ENCODE measurements at places on chromosomes 1 and 21.

GRCh38 chr1:248155927-248156326, 11.0 kb downstream of the OR2M5 start:
- DNase-seq = no peak

GRCh38 chr1:186218654-186219352, 156.2 kb downstream of the TPR start:
- no peak for DNase-seq

GRCh38 chr1:38497921-38498656, 361.5 kb downstream of the RRAGC start:
- no peak for DNase-seq

DNA sequence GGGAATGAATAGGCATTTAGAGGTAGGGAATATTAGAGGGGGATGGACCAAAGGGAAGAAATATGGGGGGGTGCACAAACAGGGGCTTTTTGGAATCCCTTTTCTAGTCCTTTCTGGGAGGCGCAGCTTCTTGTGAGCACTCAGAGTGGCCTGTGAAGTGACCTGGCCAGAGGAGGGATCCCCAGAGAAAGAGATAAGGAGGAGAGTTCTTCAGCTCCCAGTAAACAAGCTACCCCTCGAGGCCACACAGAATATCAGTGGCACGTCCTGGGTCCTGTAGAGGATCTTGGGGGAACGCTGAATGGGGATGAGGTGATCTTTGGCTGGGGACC, 19.4 kb downstream of the VANGL2 start:
- DNase-seq = no peak

DNA sequence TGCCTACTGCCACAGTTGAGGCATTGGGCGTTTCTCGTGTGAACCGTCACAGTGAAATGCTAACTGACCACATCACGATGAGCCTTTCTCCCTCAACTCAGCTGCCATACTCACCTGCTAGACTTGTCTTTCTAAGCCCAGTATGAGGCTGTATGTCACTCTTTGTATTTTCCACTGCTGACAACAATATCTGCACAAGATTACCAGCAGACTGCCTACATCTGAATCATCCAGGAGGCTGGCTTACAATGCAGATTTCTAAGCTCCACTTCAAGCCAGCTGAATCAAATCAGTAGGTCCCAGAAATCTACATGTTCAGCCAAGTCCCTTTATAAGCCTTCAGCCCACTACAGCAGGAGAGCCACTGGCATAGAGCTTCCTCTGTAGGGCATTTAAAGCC, 355.0 kb upstream of the DUSP10 start:
- no peak for DNase-seq

GRCh38 chr1:81832573-81832972, 31.8 kb downstream of the ADGRL2 start:
- no peak for DNase-seq

- peak; percentile 56 for DNase-seq
These were observed 81.2 kb upstream of the EFHD2 start for GRCh38 chr1:15328351-15329103.

GRCh38 chr1:24609949-24610517, 33.1 kb upstream of the SRRM1 start:
- no peak for DNase-seq

- no peak for DNase-seq
These were observed 6.2 kb upstream of the POFUT2 start for GRCh38 chr21:45293726-45294401.

DNA sequence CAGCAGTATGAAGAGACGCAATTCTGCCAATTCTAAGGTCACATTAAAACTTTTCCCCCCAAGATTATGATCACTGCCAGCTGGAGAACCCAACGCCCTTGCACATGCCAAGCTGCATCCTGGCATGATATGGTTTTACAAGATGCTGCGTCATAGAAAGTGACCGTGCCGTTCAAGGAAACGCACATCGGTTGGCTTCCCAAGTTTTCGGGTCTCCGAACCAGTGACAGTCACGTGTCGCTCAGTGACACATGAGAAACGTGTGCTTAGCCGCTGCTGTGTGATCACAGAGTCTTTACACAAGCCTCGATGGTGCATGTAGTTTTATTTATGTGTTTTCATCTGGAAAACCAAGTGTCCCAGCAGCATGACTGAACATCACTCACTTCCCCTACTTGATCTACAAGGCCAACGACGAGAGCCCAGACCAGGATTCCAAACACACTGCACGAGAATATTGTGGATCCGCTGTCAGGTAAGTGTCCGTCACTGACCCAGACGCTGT, 7.4 kb downstream of the SMIM1 start:
- DNase-seq = no peak

DNA sequence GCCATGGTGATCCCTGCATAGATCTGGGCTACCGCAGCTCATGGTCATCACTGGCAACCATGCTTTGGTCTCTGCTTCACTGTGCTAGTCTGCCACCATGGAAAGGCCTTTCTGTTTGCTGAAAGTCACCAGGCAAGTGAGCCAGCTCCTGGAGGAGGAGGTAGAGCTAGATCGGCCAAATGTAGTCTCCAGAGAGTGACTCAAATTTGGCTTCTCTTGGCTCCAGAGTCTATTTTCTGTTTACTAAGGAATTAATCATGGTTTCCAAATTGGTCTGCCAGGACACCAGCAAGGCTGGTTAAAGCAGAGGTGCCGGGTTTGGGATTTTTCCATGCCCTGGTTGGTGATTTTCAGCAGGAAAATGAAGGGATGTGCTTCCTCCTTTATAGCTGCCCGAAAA, 52.7 kb upstream of the IVNS1ABP start:
- DNase-seq = no peak

DNA sequence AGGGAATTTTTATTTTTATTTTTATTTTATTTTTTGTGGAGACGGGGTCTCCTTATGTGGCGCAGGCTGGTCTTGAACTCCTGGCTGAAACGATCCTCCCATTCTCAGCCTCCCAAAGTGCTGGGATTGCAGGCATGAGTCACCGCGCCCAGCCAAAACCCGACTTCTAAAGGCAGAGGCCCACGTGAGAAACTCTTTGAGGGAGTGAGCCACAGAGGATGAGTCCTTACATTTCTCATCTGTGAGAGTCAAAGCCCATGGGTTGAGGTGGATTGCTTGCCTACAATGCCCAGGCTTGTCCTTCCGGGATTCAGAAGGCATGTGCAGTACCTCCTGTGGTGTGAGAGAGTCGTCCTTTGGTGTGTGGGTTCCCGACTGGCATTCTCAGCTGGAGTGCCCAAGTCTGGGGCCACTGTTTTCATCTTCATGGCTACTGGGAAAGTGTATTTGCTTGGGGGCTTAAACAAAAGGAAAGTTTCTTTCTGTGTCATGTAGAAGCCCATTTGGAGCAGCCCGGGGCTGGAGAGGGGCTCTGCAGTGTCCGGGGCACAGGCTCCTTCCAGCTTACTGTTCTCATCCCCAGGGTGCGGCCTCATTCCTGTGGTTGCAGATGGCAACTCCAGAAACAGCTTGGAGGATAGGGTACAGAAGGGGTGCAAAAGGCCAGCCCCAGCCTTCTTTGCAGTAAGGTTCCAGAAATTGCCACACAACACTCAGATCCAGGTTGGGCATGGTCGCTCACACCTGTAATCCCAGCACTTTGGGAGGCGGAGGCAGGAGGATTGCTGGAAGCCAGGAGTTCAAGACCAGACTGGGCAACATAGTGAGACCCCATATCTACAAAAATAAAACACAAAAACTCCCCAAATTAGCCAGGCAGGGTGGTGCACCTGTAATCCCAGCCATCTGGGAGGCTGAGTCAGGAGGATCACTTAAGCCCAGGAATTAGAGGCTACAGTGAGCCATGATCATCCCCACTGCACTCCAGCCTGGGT, 29.4 kb upstream of the CSF3R start:
- no peak for DNase-seq

DNA sequence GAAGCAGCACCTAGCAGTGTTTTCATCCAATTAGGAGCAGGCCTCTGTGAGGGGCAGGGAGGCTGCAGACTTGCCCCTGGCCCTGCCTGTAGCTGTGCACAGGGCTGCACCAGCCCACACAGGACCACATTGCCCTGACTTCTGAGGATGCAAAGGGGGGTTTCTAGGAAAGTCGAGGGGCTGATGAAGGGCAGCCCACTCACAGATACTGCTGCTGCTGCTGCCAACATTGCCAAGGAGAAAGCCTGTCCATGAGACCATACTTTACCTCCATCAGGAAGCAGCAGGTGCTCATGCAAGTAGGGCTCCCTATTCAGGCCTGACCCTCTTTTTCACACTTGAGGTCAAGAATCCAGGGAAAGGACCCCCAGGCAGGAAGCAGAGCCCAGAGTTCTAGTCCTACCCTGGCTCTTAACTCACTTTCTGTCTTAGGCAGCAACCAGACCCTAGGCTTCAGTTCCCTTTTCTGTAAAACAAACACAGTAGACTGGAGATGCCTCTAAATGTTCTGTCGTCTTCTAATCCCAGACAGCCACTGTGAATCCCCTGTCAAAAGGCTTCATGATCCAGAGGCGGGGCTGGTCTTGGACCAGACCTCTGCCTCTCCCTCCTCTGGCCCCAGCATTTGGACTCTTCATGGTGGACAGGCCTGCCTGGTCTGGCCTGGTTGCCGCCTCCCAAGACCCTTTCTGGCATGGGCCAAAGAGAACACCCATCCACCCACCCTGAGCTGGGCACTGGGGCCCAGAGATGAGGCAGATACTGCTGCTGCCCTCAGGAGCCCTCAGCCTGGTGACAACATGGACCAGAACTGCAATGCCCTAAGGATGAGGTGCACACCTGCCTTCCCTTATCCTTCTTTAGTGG, 120.2 kb downstream of the GLIS1 start:
- DNase-seq = no peak

DNA sequence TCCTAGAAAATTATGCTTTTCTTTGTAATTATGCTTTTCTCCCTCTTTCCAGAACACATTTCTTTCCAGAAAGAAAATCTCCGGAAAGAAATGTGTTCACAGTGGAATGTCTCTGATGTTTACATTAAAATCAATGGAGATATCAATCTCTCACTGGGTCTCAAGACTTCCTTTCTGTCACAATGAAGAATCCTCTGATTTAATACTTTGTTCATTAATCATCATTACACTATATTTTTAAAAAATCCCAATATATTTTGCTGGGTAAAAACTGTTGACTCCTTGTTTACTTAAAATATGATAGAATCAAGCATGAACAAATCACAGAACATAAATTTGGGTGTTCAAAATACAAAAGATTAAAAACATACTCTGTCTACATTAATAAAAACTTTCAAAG, 26.3 kb upstream of the TGFBR3 start:
- no peak for DNase-seq

GRCh38 chr1:14896381-14897079, 257.0 kb upstream of the TMEM51 start:
- DNase-seq = no peak

GRCh38 chr1:6343506-6344405, 49.8 kb downstream of the ACOT7 start:
- DNase-seq = no peak

GRCh38 chr1:98458511-98459485, 202.7 kb upstream of the SNX7 start:
- peak; percentile 19 for DNase-seq

DNA sequence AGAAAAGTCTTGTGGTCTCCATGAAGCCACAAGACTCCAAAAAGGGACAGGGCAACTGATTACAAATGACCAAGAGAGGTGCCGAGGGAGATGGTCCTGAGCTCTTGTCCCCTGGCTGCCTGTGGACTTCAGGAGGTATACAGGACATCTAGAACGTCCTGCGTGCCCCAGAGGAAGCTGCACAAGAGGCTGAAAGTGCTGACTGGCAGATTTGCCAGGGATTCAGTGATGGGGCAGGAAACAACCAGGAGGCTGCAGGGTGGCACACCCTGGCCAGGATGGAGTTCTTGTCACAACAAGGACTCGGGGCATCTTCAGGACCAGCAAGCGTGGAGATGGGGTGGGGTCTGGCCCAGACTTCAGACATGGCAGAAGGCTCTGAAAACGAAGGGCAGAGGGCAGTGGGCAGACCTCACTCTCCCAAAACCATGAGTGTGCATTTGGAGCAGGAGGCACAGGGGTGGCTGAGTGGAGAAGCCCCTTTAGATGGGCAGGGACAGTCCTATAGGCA, 13.4 kb upstream of the PKP1 start:
- no peak for DNase-seq

DNA sequence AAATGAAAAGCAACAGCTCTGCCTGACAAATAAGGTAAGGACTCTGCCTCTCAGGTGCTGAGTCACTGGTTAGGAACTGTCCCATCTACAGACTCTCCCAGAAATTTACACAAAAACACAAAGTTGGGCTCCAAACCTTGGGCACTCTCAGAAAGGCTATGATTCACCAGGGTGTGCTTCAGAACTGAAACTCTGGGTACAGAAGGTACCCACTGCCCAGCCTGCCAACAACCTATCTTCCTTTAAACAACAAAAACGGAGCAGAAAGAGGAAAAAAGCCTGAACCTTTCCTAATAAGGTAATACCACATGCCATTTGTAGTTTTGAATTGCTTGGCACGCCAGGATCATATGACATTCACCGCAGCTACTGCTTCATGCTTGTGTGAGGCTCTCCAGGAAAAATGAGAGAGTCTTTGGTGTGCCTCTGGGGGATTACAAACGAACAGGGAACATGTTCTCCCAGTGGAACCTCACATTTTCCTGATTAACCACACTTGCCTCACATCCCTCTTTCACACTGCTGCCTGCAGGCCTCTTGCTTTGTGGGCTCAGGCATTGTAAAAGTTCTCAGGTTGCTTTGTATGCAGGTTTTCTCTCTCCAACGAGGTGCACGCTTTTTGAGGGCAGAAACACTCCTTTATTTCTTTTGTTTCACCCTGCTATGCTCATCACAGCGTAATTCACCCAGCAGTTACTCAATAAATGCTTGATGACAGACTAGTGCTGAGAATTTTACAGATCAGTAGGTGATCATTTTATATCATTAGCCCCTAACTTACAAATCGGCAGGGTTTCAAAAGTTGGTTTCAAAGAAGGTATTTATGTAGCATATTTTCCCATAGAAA, 65.1 kb downstream of the GADD45A start:
- no peak for DNase-seq

- DNase-seq = no peak
These were observed 186.4 kb downstream of the AKT3 start for GRCh38 chr1:243663651-243664050.

DNA sequence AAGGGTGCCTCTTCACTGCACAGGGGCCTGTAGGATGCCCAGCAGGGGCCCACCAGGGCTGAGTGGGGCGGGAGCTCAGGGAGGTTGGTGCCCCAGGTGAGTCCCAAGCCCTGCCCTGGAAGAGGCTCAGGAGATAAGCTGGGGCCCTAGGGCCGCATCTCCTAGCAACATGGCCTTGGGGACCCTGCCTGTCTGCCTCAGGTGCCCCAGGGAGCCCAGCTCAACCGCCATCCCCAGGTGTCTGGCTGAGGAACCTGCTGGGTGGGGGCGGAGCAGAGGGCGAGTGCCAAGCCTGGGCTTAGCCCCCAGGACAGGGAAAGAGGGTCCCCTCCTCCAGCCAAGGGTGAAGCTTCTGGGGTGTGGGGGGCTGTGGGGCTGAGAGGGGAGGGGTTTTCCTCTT, 54.8 kb downstream of the FOXO6 start:
- DNase-seq = no peak

DNA sequence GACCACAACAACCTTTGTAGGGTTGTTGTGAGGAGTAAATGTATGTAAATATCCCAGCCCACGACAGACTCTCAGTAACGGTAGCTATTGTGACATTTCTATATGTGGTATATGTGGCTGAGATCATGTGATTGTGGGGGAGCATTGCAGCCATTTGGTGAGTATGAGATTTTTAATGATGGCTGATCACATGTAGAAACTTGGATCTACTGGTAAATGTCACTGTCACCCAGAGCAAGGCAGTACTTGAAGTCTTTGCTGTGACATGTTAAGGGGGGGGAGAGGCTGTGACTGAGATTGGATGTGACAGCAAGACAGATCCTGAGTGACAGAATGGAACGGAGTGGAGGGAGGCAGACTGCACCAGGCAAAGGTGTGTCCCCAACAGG, 23.9 kb upstream of the MEF2D start:
- DNase-seq = no peak

- no peak for DNase-seq
These were observed 64.2 kb downstream of the SELENOF start for GRCh38 chr1:86849756-86850155.

Data from putamen (tissue), 1 donor.